Skin of body (tissue), 3 donors: ENCODE measurements at places on chromosomes 1 and 21. TPM values are rescaled to one million over a fixed set of nuclear protein-coding genes. Genes with fewer than 3 reads are reported as not detected.

Gene NR1I3
- total RNA-seq = not detected

Gene GNG4
- 1.6 TPM for total RNA-seq

Gene LMX1A
- 1.1 TPM for total RNA-seq

Gene TFF3
- 5.1 TPM for total RNA-seq

Gene ABCG1
- total RNA-seq = 19.2 TPM

Gene MYCL
- total RNA-seq = 9.6 TPM

DNA sequence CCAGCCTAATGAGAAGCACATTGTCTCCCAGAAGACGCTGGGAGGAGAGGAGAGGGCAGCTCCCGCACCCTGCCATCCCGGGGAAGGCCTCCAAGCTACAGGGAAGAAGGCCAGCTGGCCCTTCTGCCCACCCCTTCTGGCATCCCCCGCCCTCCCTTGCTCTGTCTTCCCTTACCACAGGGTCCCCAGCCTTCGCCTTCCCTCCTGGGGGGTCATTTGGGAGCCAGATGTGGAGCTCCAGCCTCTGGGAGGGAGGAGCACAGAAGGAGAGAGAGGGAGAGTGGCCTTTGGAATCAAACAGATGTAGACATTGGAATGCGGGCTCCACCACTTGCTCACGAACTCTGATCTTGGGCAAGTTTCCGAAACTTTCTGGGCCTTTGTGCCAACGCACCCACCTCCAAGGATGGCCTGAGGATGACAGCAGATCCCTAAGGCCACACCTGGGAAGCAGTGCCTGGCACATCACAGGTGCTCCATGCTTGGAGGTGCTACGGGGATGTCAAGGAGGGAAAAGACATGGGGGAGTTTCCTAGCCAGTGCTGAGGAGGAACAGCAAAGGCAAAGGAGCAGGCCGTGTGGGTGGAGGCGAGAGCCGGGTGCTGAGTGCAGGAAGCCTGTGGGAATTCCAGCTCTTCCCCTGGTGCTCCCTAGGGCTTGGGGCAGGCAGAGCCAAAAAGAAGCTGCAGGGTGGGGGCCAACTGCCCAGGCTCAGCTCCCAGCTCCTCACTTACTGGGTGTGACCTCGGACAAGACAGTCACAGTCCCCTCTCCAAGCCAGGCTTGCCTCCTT, 23.1 kb upstream of the RSPO1 start:
- DNase-seq = no peak

- DNase-seq = no peak
These were observed 62.3 kb downstream of the S1PR1 start for GRCh38 chr1:101299141-101299540.

GRCh38 chr1:165284454-165284853, 72.1 kb downstream of the LMX1A start:
- no peak for DNase-seq

- DNase-seq = no peak
These were observed at the start of gene ZNF593OS for GRCh38 chr1:26171084-26172072. Gene ZNF593OS (minus strand): TSS chr1:26171832. CDS start chr1:26171661, 171 bp downstream.

DNA sequence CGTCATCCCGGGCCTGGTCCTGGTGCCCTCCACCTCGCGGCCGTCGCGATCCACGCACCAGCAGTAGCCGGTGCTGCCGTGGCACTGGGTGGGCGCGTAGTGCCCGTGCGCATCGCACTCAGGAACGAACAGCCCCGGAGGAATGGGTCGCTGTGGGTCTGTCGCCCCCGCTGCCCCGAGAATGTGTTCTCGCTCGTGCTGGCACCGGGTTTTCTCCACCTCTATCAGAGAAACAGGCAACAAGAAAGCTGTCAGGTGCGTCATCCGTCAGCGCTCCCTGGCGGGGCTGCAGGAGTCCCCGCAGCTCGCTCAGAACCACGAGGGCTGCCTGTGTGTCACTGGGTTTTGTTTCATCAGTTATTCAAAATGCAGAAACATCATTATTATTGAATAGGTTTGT, 71.2 kb downstream of the NID1 start:
- DNase-seq = no peak

DNA sequence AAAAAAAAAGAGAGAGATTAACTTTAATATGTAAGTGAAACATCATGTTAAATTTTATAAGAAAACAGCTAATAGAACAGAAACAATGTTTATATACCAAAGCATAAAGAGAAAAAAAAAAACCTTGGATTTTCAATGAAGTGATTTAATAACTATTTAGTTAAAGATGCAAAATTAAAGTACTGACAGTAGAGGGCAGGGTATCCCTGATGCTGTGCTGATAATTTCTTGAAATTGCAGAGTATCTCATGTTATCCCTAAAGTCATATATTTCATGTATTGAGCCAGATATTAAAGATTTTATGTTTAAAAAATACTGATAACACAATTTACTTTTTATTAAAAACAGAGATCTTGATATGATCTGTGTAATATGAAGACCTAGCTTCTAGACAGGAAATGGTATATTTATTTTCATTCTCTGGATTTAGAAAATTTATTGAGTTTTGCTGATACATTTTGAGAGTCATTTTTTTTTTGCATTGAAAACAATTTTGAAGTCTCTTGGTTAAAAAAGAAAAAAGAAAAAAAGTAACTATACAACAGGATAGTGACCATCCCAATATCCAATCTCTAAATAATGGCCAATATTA, 273.2 kb downstream of the USP25 start:
- DNase-seq = peak; percentile 40

- DNase-seq = no peak
These were observed 6.3 kb downstream of the AP4B1 start for GRCh38 chr1:113898241-113898814.

DNA sequence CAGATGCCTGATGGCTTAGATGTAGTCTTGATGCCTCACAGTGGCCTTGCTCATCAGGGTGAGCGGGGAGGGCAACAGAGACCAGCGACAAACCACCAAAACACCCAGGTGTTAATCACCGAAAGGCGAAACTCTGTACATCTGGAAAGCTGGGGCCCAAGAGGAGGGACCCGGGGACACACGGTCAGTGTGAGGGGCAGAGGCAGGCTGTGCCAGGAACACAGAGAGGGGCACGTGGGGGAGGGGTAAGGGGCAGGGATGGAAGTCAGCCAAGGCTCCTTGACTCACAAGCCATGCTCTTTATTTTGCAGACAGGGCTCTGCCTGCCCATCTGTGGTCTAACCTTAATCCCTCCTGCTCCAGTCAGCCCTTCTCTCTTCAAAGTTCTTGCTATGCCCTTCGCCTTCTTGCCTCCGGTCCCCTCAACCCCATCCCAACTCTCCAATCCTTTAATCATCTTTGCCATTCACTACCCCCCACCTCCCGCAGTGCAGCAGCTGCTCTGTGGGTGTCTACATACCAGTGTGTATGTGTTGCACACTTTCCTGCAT, 4.3 kb downstream of the MEF2D start:
- no peak for DNase-seq

- DNase-seq = no peak
These were observed 42.0 kb upstream of the PALMD start for GRCh38 chr1:99603699-99604560.

- peak; percentile 11 for DNase-seq
These were observed 9.5 kb downstream of the ATP1B1 start for GRCh38 chr1:169115891-169116585.

- no peak for DNase-seq
These were observed 107.7 kb downstream of the KIAA0319L start for GRCh38 chr1:35449334-35450008.

DNA sequence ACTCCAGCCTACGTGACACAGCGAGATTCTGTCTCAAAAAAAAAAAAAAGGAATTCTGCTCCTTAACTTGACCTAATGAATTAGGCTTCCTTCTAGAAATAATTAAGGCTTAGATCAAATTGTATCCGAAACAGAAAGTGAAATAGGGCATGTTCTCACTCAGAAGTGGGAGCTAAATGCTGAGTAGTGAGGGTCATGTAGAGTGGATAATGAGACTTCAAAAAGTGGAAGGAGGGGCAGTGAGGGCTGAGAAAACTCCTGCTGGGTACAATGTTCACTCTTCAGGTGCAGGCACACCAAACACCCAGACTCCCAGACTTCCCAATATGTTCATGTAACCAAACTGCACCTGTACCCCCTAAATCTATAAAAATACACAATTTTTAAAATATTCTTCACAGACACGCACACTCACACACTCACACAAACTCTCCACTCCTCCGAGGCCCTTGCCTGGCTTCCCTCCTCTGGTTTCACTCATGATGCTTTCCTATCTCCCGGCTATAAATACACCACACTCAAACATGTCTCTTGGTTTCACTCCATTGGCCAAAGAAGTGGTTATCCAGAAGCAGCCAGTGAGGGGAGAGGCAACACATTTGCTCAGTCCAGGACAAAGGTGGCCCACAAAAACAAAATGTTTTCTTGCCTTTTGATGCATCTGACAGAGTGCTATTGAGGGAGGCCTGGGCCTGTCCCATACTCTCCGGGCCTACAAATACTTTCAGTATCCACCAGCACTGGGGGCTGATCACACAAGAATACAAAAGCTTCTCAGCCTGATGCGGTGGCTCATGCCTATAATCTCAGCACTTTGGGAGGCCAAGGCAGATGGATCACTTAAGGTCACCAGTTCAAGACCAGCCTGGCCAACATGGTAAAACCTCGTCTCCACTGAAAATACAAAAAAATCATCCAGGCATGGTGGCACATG, 249.2 kb downstream of the TOMM20 start:
- no peak for DNase-seq

GRCh38 chr1:157496121-157496526, 56.2 kb downstream of the FCRL5 start:
- no peak for DNase-seq

DNA sequence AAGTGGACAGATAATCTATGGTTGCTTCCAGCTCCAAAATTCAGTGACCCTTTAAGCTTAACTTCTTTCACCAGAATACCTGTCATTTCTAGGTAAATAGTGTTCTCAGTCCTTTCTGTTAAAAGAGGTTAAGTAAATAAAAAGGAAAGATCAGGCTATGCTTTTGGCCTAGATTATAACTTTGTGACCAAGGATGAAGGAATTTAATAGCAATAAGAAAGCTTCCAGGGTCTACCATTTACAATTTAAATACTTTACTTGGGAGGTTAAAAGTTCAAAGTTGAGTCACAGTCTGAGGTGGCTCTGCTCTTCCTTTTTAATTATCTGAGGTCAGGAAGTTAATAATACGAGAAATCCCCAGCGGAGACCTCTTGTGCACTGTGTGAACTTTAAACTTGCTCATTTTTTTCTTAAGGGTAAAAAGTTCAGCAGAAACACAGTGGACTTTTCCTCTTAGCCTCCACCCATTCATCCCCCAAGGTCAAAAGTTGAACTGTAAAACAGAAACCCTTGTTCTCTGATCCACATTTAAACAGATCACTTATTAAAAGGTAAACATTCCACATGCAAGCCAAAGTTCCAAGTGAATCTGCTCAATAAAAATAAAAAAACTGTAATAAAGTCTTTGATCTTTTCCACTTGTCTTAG, 187.1 kb downstream of the NRIP1 start:
- no peak for DNase-seq

- DNase-seq = no peak
These were observed 65.4 kb downstream of the C21orf91 start for GRCh38 chr21:17753736-17754135.
